ENCODE measurements at places on chromosomes 4 and X. TPM values are rescaled to one million over a fixed set of nuclear protein-coding genes. Genes with fewer than 3 reads are reported as not detected.

The FNIP2 gene
- 90.7 TPM for total RNA-seq

The PGK1 gene
- total RNA-seq, result 261 TPM

The NAAA gene
- 26.4 TPM for total RNA-seq

The LIMCH1 gene
- total RNA-seq, result 267 TPM

The NXF2 gene
- total RNA-seq, result 0.35 TPM

The GRSF1 gene
- 54.6 TPM for total RNA-seq

- no peak for DNase-seq
Observed at GRCh38 chr4:177427192-177427591, 15.0 kb downstream of the AGA start.

DNA sequence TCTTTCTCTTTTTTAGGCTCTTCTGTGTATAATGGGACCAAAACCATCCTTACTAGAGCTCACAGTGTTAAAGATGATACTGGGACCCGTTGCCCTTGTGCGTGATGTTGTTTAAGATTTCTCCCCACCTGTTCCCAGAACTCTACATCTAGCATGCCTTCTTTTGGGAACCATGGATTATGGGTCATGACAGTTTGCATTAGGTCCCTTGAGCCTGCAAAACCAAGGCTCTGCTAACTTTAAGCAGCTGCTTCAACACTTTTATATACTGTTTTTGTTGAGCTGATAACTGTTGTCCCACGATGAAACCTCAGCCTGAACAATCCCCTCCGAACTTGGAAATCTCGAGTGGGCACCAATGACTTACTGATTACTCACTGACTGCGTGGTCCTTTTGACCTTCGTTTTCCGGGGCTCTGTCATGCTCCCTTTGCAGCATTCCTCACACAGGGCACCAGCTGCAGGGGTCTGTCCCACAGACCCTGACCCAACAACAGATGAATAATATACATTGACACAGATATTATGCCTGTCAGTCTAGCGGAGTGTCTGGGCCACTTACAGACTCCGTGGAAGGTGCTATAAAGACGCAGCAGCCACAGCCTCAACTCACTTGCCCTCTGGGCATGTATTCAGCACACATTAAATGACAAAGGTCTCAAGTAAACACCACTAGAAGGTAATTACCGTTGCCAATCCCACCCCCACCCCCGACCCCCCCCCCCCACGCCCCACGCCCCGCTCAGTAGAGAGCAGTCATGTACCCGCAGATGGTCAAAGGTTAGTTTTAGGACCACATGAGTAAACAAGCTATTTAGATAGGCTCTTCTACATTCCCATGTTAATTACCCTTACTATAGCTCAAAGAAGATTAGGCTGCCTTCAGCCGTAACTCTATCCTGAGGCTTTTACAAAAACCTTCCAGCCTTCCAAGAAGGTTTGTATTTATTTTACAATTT is 162.0 kb upstream of the WDFY3 start:
- no peak for DNase-seq

DNA sequence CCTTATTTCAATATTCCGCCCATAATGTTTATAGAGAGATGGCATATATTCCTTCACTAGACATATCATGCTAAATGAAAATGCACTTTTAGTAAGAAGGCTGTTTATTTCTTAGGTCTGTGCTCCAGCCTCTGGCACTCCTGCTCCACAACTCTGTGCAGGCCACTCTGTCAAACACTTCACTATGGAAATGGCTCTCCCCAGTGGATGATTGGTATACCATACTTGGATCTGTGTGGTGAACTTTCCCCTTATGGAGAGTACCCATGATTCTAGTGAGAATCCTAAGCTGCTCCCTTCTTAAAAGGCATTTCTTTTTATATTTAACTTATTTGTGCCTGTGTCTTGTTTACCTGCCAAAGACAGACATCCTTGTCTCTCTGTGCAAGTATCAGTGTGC is 480.1 kb upstream of the GALNT7 start:
- no peak for DNase-seq

DNA sequence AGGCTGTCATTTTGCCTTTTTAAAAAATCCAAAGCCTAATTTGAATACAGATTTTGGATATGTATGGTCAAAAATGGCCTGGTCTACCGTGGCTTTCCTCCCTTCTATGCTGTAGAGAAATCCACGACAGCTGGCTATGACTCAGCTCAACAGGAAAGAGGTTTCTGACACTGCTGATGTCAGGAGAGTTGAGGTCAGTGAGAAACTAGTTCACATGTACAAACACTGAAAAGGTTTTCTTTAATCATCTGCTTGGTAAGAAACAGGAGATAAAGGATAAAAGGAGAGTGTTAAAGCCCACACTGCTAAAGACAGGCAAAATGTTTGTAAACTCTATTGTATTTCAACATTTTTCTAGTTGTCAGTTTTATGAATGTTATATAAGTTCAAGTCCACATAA is 113.9 kb downstream of the NYX start:
- DNase-seq, result no peak

DNA sequence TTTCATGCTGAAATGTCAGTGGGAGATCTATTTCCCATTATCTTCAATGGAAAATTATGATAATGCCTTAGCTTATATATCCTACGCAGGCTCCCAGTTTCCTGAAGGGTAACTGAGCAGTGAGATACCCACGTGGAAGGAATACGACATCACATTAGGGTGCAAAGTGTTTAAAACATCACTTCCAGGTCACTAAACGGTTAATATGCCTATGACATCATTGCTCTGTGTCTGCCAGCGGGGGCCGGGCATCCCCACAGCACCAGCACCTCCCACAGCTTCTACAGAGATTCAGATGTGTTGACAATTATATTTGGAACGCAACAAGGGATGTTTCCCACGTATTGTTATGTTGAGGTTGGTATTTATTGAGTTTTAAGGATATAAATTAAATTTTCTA is 27.1 kb downstream of the TMEM271 start:
- DNase-seq, result no peak

DNA sequence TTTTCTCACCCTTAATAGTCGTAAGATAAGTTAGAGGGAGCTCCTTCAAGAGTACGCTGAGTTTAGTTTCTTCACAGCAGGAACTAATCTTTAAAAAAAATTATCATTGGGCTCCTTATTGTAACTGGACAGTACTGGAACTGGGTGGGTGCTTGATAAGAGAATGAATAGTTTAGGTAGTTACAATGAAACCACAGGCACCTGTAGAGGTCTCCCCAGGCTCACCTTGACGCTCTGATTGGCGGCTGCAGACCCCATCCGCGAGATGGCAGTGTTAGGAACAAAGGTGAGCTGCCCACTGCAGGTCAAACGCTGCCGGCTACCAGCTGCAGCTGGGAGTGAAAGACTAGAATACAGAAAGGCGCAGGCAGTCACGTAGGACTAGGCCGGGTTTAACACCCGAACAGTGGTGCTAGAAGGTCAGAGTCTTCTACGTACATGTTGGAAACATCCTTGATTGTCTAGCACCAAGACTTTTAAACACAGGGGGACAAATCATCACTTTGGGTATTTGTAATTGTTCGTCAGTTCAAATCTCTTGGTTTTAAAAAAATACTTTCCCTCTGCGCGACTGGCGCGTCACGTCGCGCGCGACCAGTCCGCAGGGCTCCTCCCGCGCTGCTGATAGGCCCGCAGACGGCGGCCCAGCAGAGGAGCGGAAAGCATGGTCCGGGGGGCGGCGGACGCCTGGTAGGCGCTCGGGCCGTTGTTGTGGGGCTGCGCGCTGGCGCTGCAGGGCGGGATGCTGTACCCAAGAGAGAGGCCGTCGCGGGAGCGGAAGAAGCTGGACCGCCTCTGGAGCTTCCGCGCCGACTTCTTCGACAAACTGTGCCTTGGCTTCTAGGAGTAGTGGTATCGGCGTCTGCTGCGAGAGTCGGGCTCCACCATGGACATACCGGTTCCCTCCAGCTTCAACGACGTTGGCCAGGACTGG is 45.6 kb downstream of the SMARCA5 start:
- peak; percentile 79 for DNase-seq

The TMPRSS11F gene
- total RNA-seq, result not detected

DNA sequence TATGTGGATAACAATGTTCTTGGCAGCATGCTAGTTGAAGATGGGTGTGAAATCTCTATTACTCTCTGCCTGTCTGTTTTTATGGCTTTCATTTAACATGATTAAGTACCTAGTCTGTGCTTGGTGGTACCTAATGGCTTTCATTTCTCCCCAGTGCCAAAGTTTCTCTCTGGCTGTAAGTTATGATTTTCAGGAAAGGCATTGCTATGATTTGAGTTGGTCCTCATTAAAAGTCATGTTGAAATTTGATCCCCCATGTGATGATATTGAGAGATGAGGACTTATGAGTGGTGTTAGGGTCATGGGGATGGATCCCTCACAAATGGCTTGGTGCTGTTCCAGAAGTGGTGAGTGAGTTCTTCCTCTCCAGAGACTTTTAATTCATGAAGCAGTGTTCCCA is 162.4 kb upstream of the IL15 start:
- DNase-seq, result no peak

GRCh38 chrX:135543172-135543571 is 22.7 kb downstream of the INTS6L start:
- DNase-seq, result no peak

DNA sequence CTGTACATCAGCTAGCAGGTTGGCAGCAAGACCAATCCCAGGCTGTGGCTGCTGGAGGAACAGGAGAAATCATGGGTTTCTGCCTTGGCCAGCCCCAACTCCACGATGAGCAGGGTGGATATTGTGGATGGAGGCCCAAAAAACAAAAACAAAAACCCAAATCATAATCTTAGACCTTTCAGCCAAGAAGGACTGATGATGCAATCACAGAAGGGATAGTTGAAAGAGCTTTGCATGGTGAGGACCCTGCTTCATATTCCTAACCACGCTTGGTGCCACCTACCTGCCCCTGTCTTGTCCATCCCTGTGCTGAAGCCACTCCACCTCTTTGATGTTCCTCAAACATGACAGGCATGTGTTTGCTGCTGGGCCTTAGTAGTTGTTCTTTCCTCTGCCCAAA is 68.8 kb upstream of the CT45A1 start:
- no peak for DNase-seq

- no peak for DNase-seq
Observed at GRCh38 chrX:3738509-3738908, 25.1 kb upstream of the PRKX start.

- no peak for DNase-seq
Observed at GRCh38 chr4:186757696-186758355, 34.2 kb upstream of the FAT1 start.

DNA sequence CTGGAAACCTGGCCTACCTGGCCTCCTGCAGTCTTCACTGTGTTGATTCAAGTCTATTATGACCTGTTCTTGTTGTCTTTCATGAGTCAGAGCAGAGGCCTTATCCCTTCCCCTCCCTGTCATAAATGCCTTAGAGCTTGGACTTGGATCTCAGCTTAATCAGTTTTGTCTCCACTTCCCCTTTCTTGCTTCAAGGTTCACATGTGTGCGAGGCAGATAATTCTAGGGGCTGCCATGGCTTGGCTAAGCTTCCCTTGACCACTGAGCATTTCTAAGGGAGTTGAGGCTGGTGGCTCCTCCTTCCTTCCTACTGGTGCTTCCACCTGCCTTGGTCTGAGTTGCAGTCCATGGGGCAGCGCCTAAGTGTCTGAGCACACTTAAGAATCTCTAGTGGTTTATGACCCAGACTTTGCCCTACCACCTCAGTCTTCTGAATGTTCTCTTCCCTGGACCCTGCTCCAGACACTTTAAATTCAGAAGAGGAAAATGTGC is 1.7 kb upstream of the HEPH start:
- DNase-seq, result no peak

The PCDH10 gene
- total RNA-seq, result 0.71 TPM

DNA sequence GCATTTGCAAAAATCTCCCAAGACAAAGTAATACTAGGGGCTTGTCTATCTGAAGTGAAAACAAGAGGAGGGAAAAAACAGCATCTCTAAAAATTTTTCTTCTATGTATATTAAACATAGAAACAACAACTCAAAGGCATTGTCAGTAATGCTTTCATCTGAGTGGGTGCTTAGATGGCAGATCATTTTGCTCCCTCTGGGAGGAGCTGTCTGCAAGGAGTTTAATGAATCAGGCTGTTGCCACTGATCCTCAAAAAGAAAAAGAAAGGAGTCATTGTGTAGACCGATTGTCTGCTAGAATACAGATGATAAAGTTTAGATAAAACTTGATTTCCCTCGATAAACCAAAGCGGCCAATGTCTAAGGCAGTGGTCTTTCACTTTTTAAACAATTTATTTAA is 49.7 kb upstream of the KLHL8 start:
- no peak for DNase-seq

GRCh38 chr4:40363382-40363920 is 28.3 kb downstream of the CHRNA9 start:
- DNase-seq, result no peak

- no peak for DNase-seq
Observed at GRCh38 chr4:94806376-94806775, 48.6 kb downstream of the BMPR1B start.

GRCh38 chr4:1376841-1377605 is 29.2 kb downstream of the NKX1-1 start:
- peak; percentile 34 for DNase-seq

The FAM47C gene
- not detected for total RNA-seq

- peak; percentile 72 for DNase-seq
Observed at GRCh38 chr4:153204247-153204671, at the start of gene TRIM2. TRIM2 (plus strand) TSS chr4:153204443; CDS start chr4:153204531, 88 bp downstream.

The ATP2B3 gene
- not detected for total RNA-seq

DNA sequence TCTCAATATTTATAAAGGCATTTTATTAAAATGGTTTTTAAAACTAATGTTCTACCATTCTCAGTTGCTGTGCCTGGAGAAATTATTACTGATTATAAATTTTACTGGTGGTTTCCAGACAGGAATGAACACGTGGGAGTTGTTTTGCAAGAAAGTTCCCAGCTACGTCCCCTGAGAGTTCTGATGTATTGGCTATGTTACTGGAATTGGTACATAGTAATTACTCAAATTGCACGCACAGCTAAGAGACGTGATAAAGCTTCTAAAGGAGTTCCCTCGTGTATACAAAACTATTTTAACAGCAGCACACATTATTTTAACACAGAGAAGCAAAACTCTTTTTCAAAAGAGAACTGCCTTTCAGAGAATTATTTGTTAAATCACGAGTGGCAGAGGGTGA is 292.2 kb downstream of the NLGN4X start:
- DNase-seq, result no peak

The ARSJ gene
- total RNA-seq, result 8.4 TPM

- DNase-seq, result no peak
Observed at GRCh38 chrX:1587161-1587560, 4.2 kb upstream of the AKAP17A start.

GRCh38 chrX:134315866-134316265 is 78.9 kb downstream of the CCDC160 start:
- DNase-seq, result no peak

The NUP62CL gene
- total RNA-seq, result 1.4 TPM

GRCh38 chr4:143241892-143242291 is 57.2 kb downstream of the USP38 start:
- no peak for DNase-seq

The CT83 gene
- total RNA-seq, result not detected

DNA sequence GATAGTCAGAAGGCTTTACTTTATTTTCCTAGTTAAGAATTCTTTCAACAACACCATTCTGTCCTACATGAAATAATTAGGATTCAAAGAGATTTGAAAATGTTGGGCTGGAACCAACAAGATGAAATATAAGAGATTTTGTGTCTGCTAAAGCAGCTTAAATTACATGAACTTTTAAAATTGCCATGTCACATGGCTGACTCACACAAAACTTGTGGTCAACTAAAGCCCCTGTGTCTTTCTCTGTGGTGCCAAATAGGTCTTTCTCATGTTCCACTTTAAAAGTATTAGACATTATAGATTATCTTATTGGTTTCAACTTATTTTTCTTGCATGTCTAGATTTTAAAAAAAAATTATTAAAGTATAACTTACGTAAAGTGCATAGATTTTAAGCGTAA is 60.8 kb upstream of the FHL1 start:
- DNase-seq, result no peak

All from lower lobe of right lung (tissue), 2 donors.